ENCODE measurements at places on chromosomes 3 and 15.

DNA sequence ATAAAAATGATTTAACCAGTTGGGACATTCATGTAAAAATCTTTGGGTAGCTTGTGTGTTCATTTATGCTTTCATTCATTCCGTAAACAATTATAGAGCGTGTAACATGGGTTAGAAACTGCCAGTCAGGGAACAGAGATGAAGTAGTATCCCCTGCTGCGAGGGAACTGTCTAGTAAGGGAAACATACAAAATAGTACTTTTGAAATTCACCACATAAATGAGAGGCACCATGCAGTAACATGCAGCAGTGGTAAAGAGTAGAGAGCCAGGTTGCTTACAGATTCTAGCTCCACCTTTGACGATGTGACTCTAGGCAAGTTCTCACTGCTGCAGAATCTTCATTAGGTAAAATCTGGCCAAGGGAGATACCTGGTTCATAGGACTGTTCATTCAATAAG, 938 bp downstream of the DZIP3 start:
- no peak for DNase-seq

DNA sequence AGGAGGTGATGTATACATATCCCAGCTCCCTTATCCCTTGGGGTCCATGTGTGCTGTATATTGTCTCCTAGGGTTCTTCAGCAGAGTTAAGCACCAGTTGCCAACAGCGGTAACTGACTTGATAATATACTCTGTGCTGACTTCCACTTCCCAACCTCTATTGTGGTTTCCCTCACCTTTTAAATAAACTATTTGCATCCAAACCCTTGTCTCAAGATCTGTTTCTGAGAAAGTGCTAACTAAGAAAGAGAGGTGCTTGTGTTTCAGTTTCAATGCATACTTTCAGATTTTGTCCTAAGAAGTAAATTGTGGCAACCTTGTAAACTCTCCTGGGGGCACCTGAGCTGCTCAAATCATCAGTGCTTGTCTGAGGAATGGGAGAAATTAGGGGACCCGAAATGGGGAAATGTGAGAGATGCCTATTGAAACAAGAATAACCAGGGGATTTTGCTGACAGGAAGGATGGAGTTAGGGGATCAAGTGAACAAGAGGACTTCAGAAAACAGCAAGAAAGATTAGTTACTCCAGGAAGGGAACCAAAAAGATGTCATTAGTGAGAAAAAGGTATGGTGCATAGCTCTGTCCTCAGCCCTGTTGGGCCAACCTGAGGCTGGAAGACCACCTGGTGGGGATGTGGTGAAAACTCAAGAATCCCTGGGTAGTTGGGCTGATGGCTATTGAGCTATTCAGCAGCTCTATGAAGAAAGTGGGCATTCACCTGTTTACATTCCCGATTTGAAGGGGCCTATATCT, 50.9 kb upstream of the MRPL3 start:
- no peak for DNase-seq

- DNase-seq: no peak
Observed at GRCh38 chr3:127071597-127072001, 88.7 kb downstream of the PLXNA1 start.

DNA sequence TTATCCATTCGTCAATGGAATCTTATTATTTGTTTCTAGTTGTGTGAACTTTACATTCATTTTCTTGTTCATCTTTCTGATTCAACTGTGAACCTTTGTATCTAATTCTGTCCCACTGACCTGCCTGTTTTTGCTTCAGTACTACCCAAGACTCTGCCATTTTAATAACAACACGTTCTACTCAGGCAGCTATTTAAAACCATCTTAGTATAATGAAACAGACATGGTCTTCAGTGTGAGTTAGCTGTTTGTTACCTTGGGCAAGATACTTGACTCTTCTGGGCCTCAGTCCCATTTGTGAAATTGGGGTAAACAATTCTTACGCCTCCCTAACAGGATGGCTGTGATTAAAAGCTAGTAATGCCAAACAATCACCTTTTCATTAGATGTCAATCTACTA, 1.6 kb downstream of the BTBD1 start:
- DNase-seq: no peak

- no peak for DNase-seq
Observed at GRCh38 chr3:144626835-144627234, 655.2 kb downstream of the DIPK2A start.

GRCh38 chr3:196711838-196712513, at the start of the genes CEP19 and PIGX:
CEP19 (minus strand) TSS chr3:196712250; CDS start chr3:196708657, 3,593 bp downstream.
PIGX (plus strand) TSS chr3:196712377.
- peak; percentile 77 for DNase-seq
